AG08396 (cell line): ENCODE measurements at places on chromosomes 11 and 22.
A peak's percentile ranks its signal among the peaks of the same experiment; 100 is the strongest.

- no peak for DNase-seq
Observed at GRCh38 chr11:122150216-122151124, 34.5 kb upstream of the BLID start.

DNA sequence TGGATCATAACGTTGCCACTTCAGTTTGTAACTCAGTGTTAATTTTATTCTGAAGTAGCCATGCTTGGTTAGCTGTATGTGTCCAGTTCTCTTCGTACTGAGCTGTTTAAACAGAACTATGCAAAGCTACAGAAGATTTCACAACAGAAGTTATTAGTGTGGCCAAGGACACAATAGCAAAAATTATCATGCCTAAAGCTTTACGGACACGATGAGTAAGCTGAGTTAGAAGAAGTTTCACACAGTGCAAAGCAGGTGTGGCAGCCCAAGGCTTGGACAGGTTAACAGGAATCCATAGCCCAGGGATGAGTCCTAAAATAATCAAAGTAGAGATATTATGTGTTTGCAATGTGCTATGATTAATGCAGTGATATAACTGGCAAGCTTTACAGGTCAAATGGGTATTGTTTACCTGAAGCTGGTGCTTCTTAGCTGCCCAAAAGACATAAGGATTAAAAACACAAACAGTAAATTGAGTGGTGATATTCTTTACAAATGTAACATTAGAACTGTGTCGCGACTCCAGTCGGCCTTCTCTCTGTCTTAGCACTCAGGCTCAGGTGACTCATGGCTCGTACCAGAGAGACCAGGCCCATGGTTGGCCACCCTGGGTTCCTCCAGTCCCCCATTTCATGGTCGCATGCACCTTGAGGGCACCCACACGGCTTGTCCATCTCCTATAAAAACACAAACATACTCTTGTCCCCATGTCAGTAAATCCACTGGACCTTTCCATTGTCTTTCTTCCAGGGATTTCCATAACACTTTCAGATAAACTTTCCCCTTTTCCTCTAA lies 35.5 kb upstream of the NCAM1 start:
- DNase-seq, result no peak

GRCh38 chr11:76783896-76784813 lies 999 bp downstream of the TSKU start:
- DNase-seq, result peak; percentile 75

GRCh38 chr11:123856444-123856843 lies 29.0 kb downstream of the TMEM225 start:
- no peak for DNase-seq

DNA sequence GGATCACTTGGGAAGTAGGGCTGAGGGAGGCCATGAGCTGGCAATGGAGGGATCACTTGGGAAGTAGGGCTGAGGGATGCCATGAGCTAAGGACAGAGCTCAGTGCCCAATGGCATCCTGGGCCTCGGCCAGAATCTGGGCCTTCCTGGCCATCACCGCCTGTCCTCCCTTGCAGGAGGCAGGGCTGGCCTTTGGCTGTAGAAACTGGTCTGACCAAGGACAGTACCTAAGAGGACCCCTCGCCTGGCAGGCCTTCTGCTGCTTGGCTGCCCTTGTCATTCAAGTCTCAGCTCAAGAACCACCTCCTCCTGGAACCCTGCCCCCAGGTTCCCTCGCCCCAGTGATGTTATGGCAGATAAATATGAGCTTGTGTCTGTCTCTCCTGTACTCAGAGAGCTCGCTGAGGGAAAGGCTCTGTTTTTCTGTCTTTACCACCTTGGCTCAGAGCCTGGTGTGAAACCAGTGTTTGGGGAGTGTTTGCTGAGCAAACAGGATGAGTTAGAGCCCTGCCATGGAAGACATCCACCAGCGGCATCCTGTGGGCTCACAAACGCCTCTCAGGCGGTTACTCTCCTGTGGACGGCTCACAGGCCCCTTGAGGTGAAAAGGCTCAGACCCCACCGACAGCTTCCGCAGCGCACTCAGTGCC lies 19.3 kb upstream of the RASL10A start:
- no peak for DNase-seq

DNA sequence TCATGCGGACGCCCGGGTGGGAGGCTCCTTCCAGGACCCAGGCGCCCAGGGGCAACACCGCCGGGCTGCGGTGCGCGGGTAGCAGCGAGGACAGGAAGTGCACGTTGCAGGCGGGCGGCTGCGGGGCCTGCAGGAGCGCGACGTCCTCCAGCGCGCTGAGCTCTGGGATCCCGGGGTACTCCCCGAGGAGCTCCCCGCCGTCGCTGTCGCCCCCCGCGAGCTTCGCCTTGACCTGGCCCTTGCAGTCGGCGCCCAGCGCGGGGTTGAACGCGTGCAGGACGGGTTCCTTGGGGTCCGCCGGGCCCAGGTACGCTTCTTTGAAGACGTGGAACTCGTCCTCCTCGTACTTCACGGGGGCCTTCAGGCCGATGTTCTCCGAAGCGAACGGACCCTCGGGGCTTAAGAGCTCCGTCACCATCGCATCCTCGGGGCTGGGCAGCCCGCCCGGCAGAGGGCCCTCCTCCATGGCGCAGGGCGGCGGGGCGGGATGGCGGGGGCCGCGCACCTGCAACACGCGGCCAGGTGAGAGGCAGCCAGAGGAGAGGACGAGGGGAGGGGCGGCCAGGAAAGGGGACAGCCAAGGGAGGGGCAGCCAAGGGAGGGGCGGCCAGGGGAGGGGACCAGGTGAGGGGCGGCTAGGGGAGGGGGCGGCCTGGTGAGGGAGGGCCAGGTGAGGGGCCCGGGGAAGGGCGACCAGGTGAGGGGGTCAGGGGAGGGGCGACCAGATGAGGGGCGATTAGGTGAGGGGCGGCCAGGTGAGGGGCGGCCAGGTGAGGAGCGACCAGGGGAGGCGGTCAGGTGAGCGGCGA lies 921 bp downstream of the TESMIN start:
- no peak for DNase-seq

DNA sequence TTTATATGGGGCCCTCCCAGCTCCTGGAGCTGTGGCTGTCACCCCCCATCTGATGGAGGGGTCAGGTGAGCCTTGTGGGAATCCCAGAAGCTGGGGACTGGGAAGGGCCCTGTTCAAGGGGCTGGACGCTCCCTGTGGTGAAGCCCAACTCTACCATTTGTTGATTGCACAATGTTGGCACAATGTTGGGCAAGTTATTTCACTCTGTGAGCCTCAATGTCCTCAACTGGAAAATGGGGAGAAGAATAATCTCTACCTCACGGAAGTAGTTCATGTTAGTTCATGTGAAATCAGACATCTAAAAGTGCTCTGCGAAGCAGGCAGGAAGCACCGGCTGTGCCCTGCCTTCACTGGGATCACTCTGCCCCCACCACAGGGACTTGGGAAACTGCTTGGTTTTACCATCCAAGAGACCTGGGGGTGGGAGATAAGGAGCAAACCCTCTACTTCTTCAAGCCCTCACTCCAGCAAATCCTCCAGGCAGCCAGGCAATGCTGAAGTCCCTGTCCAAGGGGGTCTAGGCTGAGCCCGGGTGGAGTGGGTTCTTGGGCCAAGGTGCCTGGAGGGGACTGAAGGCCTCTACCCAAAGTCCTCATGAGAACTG lies 715 bp upstream of the PRR5 start:
- no peak for DNase-seq

GRCh38 chr11:101807531-101807930 lies 107.3 kb upstream of the CEP126 start:
- no peak for DNase-seq

GRCh38 chr11:44811841-44812448 lies 85.2 kb downstream of the TSPAN18 start:
- no peak for DNase-seq

DNA sequence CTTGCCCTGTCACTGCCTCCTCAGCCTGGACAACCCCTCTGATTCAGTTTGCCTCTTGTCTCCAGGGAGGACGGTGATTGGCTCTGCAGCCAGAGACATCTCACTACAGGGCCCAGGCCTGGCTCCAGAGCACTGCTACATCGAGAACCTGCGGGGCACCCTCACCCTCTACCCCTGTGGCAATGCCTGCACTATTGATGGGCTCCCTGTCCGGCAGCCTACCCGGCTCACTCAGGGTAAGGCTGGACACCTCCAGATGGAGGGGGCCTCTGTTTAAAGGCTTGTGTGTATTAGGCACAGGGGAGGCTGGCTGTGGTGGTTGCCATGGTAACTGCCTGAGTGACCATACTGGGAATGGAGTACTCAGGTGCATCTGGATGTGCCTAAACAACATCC lies 8.6 kb downstream of the PHLDB1 start:
- no peak for DNase-seq

- DNase-seq, result no peak
Observed at GRCh38 chr22:44247923-44248892, 64.5 kb downstream of the SHISAL1 start.

DNA sequence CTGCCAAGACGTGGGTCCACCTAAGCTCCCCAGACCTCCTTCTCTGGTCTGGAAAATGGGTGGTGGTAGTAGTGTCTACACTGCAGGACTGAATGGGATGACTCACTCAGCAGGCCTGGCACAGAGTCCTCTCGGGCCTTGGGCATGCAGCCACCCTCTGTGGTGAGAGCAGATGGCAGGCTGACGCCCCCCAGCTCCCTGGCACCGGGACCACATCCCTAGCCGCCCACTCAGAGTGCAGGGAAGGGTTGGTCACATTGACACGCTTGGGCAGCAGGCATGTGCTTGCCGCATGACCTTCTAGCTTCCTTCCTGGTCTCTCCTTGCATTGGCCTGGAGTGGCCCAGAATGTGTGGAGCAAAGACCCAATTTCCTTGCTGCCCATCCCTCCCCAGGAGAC lies 30.7 kb upstream of the PRODH start:
- DNase-seq, result no peak

- DNase-seq, result no peak
Observed at GRCh38 chr22:48746789-48747425, 1080.8 kb downstream of the BRD1 start.

DNA sequence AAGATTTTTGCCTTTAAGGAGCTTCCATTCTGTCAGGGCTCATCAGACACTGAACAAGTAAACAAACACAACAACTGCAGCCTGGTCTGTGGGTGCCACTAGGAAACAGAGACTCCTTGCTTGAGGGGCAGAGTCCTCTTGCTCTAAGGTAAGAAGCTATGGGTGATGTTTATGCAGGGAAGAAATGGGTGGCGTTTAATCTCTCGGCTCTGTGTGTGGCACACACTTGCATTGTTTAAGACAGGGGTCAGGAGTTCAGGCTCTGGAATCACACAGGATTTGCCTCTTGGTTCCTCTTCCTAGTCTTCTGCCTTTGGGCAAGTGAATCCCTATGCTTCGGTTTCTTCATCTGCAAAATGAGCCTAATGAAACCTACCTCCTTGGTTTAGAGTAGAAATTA lies 90.3 kb downstream of the PRR5L start:
- DNase-seq, result no peak

- DNase-seq, result no peak
Observed at GRCh38 chr11:45919806-45920530, 2.3 kb upstream of the PEX16 start.

- DNase-seq, result no peak
Observed at GRCh38 chr22:17946662-17947367, 77.5 kb downstream of the MICAL3 start.

DNA sequence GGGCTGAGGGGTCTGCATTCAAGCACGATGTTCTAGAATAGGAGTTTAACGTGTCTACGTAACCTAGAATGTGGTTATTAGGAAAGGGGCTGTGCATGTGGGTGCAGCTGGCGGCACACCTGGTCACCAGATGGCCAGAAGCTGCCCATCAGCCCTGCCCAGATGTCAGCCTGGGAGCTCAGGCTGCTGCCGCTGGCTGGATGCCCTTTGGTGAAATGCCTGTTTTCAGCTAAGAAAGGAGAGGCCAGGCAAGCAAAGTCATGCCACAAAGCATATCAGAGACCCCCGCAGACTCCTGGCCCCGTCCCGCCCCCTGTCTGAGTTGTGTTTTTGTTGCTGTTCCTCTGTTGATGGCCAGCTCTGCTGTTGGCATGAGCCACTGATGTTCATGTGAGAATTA lies 11.3 kb upstream of the ADORA2A start:
- DNase-seq, result no peak

- DNase-seq, result no peak
Observed at GRCh38 chr11:119992171-119993051, 145.5 kb downstream of the TRIM29 start.

DNA sequence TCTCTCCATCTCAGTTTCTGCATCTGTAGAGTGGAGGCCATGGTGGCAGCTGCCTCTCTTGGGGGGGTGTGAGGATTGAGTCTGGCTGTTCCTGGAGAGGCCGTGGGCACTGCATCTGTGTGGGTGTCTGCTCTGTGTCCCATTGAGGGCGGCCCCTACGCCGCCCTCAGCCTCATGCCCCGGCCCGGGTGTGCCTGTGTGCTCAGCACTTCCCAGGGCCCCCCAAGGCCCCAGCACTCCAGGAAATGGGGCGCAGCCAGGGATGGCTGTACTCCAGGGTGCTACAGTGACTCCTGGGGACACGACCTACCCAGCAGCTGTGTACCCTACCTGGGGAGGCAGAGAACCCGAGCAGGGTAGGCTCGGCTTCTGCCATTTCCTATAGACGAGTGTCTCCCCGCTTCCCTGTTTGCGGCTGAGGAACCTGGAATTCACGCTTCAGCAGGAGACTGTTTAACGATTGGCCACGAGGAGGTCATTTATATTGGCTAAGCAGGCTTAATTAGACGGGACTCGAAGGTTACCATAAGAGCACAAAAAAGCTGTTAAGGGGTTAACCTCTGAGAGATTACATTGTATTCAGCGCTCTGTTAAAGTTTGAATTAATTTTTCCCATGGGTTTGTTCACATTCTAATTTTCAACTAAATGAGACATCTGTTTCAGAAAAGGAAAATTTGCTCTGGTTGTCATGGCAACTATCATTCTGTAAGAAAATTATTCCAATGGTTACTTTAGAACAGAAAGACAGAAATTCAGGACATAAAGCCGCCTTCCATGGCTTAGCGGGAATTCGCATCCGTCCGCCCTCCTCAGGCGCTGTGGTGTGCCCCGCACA lies 76.4 kb downstream of the MPPED1 start:
- no peak for DNase-seq

DNA sequence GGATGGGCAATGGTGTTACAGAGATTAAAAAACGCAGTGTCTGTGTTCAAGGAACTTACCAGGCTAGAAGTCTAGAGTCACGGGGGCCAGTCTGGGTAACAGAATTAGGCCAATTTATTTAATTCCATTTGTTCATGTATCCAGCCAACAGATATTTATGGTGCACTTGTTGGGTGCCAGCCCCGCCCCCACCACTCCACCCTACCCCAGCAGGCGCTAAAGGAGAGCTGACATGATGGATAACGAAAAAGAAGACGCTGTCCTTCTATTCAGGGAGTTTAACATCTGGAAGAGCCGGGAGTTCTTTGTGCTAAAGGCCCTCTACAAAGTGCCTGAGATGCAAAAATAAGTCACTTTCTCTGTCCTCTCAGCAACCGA lies 1.1 kb upstream of the BMAL1 start:
- DNase-seq, result no peak

GRCh38 chr22:38072322-38073149 lies 11.4 kb downstream of the SLC16A8 start:
- DNase-seq, result no peak
